Ascending aorta (tissue), 2 donors: ENCODE measurements at places on chromosomes 4 and X.

GRCh38 chrX:153889123-153889522 lies 3.1 kb upstream of the L1CAM start:
- DNase-seq: no peak

GRCh38 chrX:105173071-105173470 lies 47.4 kb downstream of the TEX13A start:
- no peak for DNase-seq

DNA sequence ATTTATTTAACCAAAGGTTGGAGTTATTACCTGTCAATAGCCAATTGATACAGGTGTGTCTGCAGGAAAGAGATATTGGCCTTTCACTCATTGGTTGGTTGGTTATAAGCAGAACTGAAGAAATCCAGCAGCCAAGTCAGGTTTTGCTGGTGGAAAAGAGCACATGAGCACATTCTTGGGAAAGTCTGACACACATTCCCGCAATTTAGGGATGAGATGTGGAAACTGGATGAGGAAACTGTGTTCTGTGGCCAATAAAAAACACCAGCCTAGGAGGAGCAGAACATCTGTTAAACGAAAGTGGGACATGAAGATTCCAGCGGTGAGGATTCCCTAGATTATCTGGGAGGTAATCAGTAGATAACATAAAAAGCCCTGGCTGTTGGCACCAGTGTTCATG lies 567.4 kb upstream of the CPEB2 start:
- DNase-seq: no peak

- DNase-seq: peak; percentile 64
These were observed 5.6 kb downstream of the FLNA start for GRCh38 chrX:154368630-154369448.

DNA sequence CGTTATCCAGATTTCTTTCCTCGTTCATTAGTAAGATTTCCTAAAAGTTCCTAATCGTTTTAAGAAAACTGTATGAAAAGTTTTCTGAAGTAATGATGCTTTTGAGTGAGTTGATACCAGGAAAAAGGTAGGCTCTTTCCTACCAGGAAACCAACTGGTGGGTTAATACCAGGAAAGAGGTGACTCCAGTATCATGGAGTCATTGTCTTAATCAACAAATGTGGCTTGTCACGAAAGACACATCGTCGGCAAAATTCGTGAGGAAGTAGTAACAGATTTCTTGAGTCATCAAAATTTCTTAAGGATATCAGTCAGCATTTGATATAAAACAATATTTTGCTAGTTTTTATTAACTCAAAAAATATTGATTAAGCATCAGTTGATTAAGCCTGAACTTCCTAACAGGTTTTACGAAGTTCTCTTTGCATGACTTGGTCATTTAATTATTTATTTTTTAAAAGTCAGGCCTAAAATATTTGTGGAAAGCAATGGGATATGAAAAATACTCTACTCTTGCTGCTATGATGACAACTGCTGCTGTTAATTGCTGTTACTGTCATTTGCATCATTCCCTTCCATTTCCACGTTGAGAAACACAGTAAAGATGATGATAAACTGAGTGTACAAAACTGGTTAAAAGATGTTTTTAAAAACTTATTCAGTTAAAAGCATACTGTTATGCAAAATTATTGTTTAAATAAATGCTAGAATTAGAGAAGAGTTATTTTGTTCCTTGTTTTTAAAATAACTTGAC lies 3.2 kb upstream of the PPBP start:
- DNase-seq: no peak

GRCh38 chrX:42459735-42460134 lies 318.2 kb downstream of the PPP1R2C start:
- DNase-seq: no peak

GRCh38 chr4:79851625-79852304 lies 221.3 kb downstream of the ANTXR2 start:
- no peak for DNase-seq

DNA sequence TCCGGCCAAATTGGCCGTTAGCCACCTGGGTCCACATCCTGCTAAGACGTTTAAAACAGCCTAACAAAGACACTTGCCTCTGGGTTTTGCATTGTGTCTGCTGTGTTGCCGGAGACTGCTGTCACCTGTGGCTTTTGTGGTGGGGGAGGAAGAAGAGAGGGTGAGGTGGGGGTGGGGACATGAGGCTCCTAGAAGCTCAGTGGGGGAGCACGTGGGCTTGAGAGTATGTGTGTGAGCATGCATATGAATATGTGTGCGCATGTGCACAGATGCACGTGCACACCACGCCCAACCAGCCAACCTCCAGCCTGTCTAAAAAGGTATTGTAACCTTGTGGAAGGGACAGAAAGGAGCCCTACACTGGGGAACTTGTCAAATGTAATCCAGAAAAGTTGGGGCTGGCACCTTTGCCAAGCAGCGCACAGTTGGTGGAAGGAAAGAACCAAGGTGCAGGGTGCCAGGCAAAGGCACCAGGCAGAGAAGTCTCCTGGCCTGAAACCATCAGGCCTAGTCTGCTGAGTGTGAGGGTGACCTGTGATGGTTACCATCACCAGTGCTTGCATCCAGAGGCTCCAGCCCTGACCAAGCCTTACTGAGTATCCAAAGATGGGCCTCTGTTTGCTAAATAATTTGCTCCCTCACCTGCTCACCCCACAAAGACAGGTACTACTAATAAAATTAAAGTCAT lies 10.1 kb upstream of the SASH3 start:
- no peak for DNase-seq

DNA sequence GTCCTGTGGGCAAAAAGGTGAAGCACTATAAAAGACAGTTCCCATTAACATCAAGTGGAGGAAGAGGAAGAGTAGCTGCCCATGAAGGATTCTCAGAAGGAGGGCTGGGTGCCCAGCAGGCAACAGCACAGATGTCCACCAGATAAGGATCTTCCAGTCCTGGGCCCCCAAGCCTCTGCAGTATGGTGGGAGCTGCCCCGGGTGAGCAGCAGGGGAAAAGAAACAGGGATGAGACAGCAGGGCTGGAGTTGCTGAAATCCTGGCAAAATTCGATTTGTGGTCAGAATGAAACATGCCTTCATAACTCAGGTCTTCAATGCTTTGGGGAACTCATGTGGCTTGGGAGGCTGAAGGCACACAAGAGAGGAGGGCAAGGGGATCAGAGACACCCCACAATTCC lies 94.6 kb downstream of the RASL11B start:
- no peak for DNase-seq

- DNase-seq: no peak
These were observed 115.7 kb upstream of the ZXDA start for GRCh38 chrX:58025979-58026378.

- DNase-seq: no peak
These were observed 34.5 kb downstream of the WDFY3 start for GRCh38 chr4:84931961-84932360.

DNA sequence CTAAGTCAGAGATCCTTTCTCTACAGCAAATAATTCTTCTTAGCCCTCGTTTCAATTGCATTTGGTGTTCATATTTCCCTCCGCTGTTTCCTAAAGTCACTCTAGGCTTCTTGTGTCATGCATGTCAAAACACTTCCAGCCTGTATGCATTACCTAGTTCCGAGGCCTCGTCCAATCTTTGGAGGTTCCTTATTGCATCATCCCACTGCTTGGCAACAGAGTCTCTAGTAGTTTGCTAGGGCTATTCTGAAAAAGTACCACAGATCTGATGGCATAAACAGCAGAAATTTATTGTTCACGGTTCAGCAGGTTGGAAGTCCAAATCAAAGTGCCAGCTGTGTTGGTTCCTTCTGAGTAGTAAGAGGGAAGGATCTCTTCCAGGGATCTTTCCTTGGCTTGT lies 5.9 kb downstream of the H2BW2 start:
- no peak for DNase-seq
